ENCODE measurements at places on chromosomes 11 and 22.
A peak's percentile ranks its signal among the peaks of the same experiment; 100 is the strongest.

- DNase-seq: no peak
These were observed 27.9 kb upstream of the ABCC8 start for GRCh38 chr11:17504330-17505107.

DNA sequence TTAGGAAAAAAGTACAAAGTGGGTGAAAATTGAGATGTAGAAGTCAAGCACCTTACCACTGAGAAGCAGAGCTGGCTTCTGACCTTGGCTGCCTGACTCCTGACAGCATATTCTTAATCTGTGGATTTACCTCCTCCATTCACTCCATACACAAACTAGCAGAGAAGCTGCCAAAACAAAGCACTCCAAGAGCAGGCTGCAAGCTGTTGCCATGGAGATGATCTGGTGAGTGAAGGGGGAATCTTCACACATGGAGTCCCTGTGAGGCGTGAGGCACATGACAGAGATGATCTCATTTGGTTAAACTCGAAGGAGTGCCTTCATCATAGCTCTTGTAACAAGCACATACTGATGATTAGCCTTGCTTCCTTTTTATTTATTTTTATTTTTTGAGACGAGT lies 16.1 kb downstream of the COMMD9 start:
- no peak for DNase-seq

DNA sequence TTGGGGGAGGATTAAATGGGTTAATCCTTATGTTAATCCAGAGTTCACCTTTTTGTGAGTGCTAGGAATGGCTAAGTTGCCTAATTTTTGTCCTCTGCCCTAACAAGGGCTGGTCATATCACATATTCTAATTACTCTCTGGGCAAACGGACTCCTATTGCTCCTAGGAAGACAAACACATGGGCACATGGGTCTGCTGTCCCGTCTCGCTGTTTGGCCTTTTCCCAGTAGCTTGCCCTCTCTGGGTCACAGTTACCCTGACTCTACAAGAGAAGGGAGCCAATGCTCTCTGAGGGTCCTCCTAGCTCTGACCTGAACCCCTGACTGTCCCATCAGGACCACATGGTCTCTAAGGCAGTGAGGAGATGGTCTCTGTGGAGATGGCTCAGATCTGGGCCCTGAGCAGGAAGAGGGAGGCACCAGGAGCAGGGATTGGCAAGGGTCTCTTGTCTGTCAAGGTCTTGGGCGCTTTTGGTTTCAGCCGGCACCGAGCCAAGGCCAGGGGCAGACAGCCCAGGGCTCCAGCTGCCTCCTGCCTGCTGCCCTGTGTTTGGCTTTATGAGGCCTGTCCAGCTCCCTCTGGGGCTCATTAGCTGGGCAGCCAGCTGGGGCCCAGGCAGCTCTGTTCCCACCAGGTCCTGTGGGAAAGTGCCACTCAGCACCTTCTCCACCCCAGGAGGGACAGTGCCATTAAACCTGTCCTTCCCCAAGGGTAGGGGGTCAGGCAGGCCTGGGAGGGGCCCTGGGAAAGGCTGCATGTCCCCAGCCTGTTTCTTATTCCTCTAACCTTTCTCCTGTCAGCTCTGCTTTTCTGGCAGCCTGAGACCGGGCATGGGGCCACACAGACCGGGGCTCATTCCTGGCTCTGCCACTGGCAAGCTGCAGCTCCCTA lies 559.9 kb downstream of the MN1 start:
- no peak for DNase-seq

- no peak for DNase-seq
These were observed 69.5 kb downstream of the C11orf91 start for GRCh38 chr11:33630936-33631748.

DNA sequence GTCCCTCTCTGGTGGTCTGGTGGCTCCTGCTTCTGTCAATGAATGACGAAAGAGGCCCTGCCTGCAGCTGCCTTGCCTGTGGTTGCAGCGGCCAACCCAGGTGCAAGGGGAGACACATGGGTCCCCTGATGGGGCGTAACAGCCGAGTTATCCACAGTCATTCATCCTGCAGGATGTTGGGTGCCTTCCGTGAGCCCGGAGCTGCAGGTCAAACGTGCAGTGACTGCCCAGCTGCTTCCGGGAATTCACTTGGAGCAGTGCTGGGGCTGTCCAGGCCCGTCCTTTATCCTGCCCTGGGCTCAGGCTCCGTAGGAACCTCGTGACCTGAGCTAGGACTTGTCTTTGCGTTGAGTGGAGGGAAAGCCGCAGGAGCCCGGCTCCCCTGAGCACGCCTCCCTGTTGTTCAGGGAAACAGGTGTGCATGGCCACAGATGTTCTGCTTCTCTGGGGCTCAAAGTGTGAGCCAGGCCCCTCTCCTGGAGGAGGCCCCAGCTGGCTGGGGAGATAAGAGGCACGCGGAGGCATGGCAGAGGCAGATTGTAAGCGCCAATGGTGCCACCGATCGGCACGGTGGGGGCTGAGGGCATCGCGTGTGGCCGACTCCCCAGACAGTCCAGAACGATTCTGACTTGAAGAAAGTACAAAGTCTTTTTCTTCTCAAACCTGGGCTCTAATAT lies 635.4 kb downstream of the BRD1 start:
- no peak for DNase-seq

- no peak for DNase-seq
These were observed 12.9 kb upstream of the RAPSN start for GRCh38 chr11:47461876-47462275.

DNA sequence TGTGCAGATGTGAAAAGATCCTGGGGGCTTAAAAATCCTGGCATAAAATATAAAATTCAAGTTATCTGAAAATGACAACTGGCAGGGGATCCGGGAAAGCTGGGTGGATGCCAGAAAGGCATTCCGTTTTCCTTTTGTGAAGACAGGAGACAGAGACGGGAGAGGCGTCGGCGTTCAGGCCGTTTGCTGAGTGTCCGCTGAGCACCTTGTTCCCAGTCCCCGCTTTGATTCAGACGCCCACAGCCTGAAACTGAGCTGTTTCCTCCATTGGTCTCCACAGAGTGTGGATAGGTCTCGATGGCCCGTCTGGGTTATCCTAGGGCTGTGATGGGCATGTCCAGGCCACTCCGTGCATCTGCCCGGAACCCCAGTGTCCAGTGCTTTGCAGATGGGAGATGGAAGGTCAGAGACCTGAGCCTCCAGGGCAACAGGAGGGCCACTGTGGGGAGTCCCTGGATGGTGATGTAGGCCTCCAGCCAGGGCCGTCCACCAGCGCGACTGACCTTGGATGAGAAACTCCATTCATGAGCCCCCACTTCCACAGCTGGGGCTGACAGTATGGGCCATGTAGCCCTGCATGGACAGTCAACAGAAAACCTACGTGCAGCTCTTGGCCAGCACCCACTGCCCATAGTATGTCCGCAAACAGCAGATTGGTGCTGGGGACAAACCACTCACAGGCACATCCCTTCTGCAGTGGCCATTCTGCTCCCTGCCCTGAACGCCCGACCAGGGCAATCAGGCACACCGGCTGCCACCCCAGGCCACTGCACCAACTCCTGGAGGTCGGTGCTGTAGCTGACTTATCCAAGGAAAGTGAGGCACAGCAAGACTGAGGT lies 11.6 kb downstream of the MRGPRF start:
- no peak for DNase-seq

- DNase-seq: no peak
These were observed 4.7 kb downstream of the ROBO3 start for GRCh38 chr11:124869856-124870387.

DNA sequence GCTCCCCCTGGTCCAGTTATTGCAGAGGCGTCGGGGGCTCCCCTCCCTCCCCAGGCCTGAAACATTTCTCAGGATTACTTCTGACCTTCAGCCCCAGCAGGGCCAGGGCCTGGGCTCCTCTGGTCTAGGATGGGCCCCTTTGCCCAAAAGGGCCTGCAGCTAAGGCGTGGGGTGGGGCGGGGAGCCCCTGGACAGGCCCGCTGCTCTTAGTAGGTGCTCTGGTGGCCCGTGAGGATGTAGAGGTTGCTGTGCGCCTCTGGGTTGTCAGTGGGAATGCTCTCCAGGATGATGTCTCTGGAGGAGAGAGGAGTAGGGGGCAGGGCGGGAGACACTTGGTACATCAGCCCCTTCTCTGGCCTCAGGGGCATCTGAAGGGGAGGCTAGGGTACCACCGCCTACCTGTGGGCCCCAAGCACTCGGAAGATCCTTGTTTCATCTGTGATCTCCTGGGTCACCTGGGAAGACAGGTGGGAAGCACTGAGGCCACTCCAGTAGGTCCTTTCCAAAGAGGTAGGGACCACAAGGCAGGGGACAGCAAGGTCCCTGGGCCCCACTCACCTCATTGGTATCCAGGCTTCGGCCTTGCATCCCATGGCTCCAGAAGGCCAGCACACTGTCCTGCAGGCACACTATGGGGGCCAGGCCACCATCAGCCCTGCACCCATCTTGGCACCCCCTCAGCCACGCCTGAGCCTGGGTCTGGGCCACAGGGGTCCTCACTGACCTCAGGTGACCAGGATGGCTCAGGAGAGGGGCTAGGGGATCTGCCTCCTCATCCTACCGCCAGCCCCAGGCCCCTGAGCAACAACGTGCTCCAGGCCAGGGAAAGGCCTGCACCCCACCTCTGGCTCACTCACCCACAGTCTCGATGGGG lies 11.2 kb upstream of the SF1 start:
- DNase-seq: no peak

DNA sequence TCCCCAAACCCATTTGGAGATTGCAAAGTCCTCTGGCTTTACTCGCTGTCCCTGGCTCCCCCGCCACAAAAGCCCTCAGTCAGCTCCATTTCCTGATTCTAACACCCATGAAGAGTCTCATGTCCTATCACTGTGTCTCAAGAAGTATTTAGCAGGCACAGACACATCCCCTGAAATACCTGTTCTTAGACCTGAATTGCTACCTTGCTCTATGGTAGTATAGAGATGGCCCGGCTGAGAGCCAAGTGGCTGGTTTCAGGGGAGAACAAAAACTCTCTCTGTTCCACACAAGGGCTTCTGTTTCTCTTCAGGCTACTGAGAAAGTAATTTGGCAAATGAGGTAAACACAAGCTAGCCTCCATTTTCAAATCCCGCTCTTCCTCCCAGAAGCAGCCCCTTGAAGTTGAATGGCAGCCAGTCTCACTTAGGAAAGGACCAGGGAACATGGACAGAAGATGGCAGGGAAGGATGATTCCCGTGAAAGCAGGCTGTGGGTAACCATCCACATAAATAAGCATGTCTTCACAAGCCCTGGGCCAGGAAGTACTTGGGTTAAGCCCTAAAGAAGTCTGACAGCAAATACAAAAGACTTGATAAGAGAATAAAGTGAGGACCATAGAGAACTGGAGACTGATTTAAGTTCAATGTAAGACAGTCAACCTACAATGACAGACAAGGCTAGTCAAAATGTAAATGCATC lies 137.8 kb downstream of the C11orf58 start:
- no peak for DNase-seq

DNA sequence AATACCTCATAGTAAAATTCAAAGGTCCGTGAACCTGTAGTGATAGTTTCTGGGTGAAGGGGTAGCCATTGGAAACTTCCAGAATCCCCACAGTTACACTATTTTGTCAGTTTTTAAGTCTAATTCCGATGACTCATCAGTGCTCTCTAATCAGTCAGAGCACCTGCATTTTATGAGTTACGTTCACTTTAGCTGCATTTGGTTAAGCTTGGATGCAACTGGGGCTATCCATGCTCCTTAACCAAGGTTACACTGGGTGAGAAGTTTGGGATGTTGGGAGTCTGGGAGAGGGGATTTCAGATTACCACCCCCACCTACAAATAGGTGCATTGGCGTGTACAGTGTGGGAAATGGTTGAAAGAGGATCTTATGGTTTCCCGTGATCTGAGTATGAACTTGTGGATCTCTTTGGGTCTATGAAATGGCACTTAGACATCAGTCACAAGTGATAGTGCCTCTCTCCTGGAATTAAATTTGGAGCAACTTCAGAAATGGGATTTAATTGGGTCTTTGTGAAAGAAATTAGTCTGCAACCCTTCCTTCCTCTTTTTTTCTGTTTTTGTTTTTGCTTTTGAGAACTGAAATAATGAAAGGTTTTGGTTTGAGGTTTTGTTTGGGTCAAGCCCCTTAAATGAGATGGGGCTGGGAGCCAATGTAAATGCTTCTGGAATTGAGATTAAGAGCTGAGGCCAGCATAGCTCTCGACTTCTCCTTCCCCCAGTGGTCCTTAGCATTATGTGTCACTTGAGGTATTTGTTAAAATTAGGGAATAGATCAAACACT lies 31.5 kb downstream of the EHF start:
- DNase-seq: no peak

GRCh38 chr11:119839476-119840133 lies 110.6 kb upstream of the NECTIN1 start:
- DNase-seq: no peak

DNA sequence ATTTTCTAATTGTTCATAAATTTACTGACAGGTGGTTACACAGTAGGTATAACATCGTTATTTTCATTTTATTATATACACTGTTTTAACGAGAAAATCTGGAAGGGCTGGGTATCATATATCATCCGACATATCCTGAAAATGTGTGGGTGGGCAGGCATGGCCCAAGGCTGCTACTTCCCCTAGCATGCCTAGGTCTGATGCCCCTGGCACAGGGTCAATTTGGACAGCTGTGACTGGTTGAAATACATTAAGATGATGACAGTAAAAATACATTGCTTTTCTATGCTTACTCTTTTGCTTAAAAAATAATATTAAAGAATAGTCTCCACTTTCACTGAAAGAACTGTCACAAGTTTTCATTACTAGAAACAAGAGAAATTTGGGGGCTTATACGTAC lies 908.8 kb downstream of the OPCML start:
- DNase-seq: no peak

DNA sequence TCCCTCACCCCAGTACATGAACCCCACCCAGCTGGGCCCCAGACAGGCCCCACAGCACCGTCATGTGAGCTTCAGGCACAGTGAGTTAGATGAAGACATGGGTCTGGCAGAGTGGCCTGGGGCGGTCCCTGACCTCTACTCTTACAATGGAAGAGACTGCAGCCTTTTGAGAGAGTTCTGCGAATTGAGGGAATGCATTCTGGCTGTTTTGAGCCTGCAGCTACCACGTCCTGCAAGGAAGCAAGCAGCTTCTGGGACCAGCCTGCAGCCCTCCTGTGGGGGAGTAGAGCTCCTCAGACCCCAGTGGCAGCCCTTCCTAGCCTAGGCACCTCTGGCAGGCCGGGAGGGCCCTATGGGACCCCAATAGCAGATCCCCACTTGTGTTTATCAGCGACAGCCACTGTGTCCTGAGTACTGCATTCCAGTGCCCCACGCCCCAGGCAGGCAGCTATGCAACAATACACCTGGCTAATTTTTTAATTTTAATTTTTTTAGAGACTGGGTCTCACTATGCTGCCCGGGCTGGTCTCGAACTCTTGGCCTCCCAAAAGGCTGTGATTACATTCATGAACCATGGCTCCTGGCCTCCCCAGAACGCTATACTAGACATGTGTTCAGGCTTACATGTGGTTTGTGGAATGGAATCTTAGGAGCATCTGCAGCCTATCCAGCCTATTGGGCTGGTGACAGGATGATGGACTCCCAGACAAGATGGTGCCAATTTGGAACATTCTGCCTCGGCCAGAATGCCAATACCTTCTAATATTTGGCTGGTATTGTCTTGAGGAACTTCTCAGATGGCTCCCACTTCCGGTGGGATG lies 717 bp upstream of the SLC7A4 start:
- no peak for DNase-seq

GRCh38 chr22:30806391-30806861 lies 111.8 kb downstream of the OSBP2 start:
- DNase-seq: peak; percentile 47
